NCI-H748 treated with DMSO at 0.1 percent for 48 hours (cell line): ENCODE measurements at places on chromosomes 2 and 18.

- no peak for DNase-seq
Observed at GRCh38 chr2:144553379-144553778, 33.5 kb upstream of the ZEB2 start.

GRCh38 chr2:159616286-159616701 is at the start of gene BAZ2B:
BAZ2B (minus strand) TSS chr2:159616548; CDS start chr2:159478719, 137,829 bp downstream.
- DNase-seq, result peak; percentile 61

DNA sequence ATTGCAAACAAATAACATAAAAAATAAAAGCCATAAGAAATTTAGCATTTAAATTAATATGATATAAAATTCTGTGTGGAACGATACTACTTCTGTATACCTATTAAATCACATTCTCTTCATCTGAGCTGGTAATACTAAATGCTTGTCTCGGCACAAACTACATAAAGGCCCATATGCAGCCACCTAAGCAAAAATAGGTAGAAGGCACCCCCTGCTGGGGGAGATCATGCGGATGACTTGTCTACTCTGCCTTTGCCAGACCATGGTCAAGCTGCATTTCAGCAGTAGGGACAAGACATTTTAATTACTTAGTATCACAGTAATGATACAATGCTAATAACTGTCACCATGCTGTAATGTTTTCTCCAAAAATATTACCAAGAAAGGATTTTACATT is 108.0 kb downstream of the CDH19 start:
- DNase-seq, result no peak

DNA sequence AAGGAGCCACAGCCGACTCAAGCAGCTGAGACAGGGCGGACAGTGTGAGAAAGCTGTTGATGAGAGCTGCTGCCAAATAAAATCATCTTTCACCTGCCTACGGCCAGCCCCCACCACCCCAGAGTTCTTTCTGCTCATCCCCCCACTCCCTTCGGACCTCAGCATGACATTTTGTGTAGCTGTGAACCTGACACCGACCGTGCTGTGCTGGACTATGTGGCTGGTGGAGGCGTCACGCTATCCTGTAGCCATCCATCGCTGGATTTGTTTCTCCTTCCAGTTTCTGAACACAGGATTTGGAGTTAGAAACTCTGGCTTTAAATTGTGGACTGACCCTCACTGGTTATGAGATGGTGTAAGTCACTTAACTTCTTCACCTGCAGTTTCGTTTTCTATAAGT is 317.3 kb downstream of the DCDC2C start:
- DNase-seq, result no peak

DNA sequence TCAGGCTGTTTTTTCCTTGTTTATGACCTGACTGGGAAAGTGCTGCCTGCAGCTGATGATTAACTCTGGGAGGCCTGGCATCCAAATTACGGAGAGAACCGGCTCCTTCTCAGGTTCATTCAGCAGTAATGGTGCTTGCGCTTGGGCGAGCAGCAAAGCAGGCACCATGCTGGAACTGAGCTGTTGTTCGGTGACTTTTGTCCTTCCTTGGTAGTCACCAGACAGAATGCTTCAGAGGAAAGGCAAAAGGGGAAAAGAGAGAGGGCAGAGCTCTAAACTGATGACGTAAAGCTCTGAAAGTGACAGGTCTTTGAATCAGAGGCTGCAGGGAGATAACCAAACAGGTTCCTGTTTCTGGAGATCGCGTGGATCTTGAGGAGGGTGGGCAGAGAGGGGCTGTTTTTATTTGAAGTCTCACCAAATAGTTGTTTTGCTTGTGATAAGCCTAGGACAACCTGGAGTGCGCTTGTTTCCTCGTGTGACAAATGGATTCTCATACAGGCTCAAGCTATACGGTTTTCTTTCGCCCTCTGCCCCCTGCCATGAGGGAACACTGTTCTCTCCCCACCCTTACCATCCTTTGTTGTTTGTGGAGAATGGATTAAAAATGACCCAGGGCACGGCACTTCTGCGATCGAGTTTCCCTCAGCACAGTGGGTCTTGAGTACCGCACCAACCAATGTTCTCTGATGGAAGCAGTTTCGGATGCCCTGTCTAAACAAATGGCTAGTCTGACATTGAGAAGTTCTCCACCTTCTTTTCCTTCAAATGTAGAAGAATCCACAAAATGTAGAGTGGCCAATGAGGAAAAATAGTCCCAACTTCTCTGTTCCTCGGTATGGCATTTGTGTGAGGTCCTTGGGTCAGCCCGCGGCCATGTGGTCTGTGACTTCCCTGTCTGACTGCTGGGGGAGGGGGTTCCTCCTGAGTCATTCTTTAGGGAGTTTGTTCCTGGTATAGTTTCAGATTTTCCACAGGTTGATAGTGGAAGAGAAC is 1.3 kb downstream of the RASGRP3 start:
- DNase-seq, result no peak

- no peak for DNase-seq
Observed at GRCh38 chr2:238523158-238524110, 96.7 kb downstream of the ASB1 start.

- no peak for DNase-seq
Observed at GRCh38 chr2:201960305-201960704, 73.3 kb upstream of the FZD7 start.

GRCh38 chr2:59076079-59076619 is 835.0 kb upstream of the FANCL start:
- DNase-seq, result peak; percentile 58

- DNase-seq, result peak; percentile 44
Observed at GRCh38 chr2:237774811-237775553, 23.6 kb upstream of the RBM44 start.

DNA sequence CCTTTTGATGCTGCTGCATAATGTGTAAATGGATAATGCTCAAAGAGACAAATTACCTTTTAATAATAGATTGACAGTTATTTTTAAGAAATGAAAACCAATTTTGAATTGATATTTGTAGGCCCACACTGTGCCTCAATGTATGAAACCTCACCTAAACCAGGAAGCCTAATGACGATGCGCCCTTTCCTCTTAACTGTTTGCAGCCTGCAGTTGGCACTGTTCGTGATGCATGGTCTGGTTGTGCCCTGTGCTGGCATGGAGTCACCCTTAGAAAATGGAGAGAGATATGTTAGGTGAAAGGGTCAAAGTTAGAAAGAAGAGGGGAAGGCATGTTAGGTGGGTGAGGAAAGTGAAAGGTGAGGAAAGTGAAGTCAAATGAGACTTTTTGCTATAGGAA is 390.2 kb downstream of the PTPRM start:
- DNase-seq, result no peak

GRCh38 chr18:63202828-63203227 is 116.7 kb downstream of the BCL2 start:
- no peak for DNase-seq

- DNase-seq, result no peak
Observed at GRCh38 chr2:101439716-101440115, 35.2 kb downstream of the RFX8 start.

DNA sequence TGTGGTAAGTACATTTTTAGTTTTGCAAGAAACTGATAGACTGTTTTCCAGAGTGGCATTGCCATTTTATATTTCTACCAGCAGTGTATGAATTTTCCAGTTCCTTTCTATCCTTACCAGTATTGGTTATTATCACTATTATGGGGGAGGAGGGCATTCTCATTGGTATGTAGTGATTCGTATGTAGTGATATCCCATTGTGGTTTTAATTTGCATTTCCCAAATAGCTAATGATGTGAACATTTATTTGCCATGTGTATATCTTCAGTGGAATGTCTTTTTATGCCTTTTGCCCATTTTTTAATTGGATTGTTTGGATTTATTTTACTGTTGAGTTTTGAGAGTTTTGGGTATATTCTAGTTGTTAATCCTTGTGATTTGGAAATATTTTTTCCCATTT is 16.9 kb downstream of the EIF5B start:
- no peak for DNase-seq

DNA sequence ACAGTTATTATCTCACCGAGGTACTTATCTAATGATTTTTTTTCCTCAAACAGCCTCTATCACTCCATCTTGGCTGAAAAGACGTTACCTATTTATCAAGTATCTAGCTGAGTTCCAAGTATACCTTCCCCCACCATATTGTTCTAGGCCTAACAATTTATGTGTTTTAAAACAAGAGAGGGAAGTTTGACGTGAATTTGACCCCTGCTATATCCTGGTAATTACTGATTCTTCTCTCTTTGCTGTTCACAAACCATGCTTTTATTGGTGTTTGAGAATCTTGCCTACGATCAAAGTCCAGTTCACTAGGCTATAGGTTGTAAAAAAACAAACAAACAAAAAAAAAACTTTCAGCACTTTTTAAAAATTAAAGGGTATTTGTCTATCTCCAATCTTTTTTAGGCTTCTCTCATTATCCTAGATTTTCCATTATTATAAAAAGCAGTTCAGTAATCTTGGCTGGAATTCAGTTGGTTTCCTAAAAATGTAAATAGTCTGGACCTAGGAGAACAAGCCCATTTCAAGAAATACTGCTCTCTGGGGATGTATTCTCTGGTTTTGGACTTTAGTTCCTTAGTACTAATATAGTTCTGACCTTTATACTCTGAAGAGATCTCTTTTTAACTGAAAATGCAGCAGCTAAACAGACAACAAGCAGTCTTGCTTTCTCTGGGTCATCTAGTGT is 505.4 kb downstream of the CPS1 start:
- no peak for DNase-seq

GRCh38 chr2:214519258-214519818 is 108.5 kb downstream of the VWC2L start:
- DNase-seq, result no peak

DNA sequence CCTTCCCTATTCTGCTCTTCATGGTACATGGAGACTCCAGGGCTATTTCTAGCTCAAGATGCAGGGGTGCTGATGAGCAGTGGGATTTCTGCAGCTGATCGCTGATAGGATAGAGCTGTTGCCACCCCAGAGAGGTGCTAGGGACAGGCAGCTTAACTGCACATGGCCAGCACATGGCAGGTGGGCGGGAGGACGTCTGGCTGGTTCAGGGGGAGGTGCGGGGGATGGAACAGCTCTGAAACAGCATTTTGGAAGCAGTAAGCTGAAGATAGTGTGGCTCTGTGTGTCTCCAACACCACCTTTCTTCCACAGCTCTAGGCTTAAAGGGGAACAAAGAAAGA is 151.9 kb upstream of the PELI1 start:
- no peak for DNase-seq

GRCh38 chr18:33630476-33630875 is 52.5 kb downstream of the ASXL3 start:
- DNase-seq, result no peak

GRCh38 chr2:128440666-128441340 is 122.1 kb upstream of the HS6ST1 start:
- no peak for DNase-seq

DNA sequence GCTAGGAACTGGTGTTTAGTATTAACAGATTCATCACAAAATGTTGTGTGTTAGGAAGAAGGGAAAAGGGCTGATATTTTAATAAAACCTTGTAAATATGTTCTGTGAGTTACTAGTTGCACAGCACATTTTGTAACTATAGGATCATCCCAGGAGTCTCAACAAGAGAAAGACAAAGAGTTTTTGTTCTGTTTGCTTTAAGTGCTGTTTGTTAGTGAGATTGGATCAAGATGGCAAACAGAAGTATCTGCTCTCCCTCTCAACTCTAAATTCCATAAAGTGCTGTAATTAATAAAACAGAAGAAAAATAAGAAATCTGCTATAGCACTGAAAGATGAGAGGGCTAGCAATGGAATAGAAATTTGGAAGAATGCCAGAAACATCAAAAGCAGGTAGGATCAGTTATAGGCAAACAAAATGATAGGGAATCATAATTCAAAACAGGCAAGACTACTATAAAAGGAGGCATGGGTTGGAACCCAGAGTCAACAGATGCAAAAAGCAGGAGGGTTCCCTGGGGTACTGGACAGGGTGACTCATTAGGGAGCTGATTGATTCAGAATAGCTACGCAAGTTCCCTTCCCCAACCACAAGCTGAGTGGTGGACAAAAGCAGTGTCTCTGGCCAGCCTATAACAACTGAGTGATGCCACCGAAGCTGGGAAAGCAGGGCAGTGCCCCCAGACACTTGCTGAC is 75.8 kb downstream of the DYNC1I2 start:
- peak; percentile 8 for DNase-seq
